ENCODE measurements at places on chromosomes 7 and 10.

DNA sequence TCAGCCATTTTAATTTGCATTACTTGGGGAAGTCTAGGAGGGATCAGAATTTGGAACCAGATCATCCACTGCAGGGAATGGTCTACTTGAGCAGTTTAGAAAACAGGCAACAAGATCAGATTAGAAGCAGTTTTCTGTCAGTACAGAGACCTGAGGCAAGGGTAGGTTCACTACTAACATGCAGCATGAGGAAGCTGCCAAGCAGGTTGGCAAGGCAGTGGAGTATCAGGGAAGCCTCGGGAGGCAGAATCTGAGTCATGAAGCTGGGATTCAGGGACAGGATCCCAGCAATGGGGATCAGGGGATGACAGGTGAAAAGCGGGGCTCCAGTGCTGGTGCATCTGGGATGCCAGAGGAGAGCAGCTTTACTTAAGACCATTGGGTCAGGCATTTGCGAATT, 28.1 kb downstream of the ENO4 start:
- DNase-seq = peak; percentile 15

DNA sequence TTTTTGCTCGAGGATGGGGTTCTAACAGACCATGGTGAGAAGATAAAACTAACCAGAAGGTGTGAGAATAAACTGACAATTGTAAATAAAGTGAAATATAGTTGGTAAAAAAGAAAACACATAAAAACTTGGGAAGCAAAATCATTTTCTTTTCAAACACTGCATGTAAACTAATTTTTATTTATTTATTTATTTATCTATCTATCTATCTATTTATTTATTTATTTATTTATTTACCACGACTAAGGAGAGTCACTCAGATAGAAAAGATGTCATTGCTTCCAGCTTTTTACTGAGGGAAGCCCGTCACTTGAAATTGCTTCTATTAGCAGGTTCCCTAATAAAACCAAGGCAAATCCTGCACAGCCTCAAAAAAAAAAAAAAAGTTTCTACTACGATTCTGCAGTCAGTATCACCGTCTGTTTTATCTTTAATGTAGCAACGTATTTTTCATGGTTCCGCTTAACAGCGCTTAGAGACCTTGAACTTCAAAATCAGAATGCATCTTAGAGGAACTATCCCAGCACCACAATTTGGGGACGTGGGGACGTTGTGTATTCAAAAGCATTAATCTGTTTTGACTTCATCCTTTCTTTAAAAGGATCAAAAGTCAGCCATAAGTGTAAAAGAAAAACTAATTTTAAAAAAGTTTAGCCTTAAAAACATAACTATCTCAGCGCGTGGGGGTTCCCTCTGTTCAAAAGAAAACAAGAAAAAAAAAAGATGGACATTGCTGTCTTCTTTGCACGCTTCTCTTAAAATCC, 33.3 kb upstream of the EBLN1 start:
- DNase-seq = no peak

DNA sequence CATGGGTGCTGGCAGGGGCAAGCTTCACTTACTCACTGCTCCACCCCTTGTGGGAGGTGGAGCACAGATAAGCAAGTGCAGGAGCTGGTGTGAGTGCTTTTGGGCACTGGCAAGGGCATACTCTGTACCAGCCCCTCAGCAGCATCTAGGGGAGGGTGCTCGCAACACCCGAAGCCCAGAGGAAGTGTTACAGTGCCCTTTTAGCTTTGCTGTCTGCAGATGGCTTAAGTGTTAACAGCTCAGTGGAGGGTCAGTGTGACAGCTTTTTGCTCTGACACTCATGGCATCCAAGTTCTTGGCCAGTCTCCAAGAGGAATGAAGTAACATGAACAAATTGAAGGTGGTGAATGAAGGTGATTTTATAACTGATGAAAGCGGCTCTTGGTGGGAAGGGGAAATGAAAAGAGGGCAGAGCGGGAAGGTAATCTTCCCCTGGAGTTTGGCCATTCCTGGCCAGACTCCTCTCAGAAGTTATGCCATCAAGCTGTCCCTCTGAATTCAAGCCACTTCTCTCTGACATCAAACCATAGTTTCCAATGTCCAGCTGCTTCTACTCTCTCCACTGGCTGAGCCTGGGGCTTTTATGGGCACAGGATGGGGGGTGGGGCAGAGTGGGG, 862.5 kb downstream of the KCNMA1 start:
- DNase-seq = no peak

- no peak for DNase-seq
Observed at GRCh38 chr10:125068406-125068805, 92.0 kb downstream of the CTBP2 start.

DNA sequence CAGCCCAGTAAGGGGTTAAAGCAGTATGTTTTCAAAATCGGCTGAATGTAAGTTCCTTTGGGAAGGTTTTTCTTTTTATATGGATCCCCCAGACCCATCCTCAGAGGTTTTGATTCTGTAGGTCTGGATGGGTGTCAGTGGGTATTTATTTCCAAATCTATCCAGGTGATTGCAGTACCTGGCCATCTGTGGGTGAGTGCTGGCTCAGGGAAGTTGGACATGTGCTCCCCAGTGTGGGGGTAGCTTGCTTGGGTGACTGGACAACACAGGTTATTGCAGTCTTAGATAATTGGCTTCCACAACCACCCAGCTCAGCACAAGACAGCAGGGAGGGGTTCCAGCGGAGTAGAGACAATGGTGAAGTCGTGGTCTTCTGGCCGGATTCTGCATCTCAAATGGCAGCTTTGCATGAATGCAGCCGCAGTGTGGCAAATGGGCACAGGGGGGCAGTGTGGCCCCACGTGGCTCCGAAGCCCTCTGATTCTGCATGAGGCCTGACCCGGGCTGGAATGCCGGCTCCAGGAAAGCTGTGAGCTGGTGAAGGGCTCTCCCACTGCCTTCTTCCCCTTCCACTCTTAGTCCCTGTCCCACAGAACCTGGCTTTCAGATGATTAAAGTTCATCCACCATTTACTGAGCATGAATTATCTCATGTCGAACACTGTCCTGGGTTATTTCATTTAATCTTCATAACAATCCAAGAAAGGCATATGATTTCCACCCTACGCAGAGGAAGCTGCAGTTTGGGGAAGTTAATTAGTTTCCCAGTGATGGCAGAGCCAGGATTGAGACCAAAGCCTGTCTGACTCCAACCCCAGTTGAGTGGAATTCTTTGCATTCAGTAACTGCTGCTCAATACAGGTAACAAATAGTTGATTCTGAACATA, 64.5 kb upstream of the SYPL1 start:
- peak; percentile 80 for DNase-seq

DNA sequence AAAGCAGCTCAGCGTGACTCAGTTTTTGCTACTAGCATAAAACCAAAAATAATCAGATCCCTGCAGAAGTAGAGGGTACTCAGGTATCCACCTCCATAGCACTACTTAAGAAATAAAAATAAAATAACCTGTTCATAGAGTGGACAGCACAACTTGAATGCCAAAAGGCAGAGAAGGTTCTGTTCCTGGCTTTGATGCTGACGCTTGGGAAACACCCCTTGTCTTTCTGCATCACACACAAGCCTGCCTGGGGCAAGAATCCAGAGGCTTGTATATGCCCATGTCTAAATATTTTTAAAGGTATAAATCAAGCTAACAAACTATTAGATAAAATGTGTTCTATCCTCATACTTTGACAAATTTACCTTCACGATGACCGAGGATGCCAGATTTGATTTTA, 207.3 kb downstream of the KIAA1217 start:
- DNase-seq = no peak

DNA sequence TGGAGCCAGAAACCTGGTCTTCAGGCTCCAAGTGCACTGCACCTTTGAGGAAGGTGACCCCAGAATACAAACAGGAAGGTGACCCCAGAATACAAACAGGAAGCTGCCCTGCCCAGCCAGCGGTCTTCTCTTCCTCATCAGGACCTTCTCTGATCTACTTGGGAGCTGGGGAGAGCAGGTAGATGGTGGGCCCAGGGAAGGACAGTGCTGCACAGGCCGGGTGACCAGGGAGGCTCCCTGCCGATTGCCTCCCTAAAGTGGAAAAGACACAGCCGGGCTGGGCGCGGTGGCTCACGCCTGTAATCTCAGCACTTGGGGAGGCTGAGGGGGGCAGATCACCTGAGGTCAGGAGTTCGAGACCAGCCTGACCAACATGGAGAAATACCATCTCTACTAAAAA, 151.8 kb upstream of the CHST15 start:
- no peak for DNase-seq

DNA sequence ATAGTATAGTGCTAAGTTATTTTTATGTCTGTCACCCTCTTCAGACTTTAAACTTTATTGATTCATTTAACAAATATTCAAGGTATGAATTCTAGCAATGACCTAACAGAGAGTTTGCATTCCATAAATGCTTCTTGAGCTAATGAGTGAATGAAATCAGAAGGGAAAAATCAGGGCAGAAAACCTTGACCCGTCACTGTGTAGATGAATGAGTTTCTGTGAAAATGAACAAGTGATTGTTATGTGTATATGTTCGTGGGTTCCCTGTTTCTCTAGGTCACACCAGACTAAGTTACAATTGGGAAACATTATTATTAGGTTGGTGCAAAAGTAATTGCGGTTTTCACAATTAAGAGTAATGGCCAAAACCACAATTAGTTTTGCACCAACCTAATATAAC, 30.1 kb downstream of the APBB1IP start:
- peak; percentile 91 for DNase-seq

DNA sequence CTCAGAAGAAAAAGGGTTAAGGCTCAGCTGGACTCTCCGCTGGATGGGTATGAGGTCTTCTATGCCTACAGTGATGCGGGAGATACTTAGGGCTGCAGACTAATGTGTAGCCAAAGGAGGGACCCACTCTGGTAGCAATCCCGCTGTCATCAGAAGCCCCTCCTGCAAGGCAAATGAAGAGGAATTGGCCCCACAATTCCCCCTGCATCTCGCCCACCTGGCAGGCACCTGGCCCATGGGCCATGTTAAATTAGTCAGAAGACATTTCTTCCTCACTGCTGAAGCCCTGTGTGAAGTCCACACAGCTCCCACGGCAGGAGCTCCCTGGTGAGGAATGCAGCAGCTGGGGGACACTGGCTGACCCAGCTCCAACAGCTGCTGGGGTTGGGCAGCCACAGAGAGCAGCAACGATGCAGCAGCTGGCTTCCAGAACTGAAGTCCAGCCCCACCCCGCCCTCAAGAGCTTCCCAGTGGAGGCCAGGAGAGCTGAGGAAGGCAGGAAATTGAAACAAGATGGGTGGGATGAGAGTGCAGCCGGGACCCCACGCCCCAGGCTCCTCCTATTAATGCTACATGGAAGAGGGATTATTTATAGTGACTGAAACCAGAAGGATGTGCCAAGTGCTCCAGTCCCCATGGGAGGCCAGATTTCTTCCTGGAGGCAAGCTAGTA, 5.5 kb downstream of the VSTM4 start:
- DNase-seq = no peak

GRCh38 chr7:47477191-47478016, 104.5 kb downstream of the TNS3 start:
- DNase-seq = no peak

All from kidney tubule cell (primary cell).